NCI-H1048 (cell line): ENCODE measurements at places on chromosomes 1 and 21.

GRCh38 chr1:240417317-240417716 is 194.6 kb downstream of the GREM2 start:
- DNase-seq: no peak

GRCh38 chr1:223683586-223684487 is 18.3 kb upstream of the CAPN8 start:
- peak; percentile 78 for DNase-seq

GRCh38 chr21:15752763-15753407 is 23.1 kb downstream of the USP25 start:
- DNase-seq: no peak

GRCh38 chr1:101451888-101452287 is 215.1 kb downstream of the S1PR1 start:
- no peak for DNase-seq

DNA sequence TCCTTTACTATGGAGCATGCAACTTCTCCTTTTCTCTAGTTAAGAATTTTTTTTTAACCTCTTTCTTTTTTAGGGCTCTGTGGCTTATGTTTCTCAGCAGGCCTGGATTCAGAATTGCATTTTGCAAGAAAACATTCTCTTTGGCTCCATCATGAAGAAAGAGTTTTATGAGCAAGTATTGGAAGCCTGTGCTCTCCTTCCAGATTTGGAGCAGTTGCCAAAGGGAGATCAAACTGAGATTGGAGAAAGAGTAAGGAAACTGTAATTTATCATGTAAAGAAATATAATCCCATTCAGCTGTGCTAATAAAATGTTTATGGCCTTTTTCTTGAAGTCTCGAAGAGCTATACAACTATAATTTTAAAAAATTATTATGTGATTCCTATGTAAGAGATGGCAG is 70.1 kb downstream of the HSPA13 start:
- no peak for DNase-seq

DNA sequence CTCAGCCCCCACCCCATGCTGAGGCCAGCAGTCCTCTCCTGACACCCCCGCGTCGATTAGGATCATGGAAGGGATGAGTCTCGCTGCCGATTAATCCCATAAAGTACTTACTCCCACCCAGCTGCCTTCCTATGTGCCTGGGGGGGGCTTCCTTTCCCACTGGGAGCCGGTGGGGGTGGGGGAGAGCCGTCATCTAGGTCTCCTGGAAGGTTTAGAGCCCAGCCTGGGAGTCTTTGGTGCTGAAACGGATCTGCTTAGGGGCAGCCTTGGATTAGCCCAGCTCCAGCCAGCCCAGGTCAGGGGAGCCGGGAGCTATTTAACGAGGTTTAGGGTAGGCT is 9.8 kb downstream of the SAMD11 start:
- DNase-seq: no peak

DNA sequence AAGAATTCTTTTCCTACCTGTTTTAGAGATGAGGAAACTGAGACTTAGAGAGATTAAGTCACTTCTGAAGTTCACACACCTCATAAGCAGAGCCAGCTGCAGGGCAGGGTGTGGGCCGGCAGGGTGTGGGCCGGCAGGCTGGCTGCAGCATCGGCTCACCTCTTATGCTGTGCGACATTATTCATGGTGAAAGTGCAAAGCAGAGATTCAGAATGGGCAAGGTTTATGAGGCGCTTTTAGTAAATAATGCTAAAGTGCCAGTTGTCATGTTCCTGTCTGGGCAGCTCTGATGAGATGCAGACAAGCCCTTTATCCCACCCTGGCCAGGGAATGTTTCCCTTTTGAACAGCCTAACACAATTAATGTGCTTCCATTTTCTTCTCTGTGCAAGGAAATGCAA is 14.6 kb downstream of the MAB21L3 start:
- DNase-seq: no peak

DNA sequence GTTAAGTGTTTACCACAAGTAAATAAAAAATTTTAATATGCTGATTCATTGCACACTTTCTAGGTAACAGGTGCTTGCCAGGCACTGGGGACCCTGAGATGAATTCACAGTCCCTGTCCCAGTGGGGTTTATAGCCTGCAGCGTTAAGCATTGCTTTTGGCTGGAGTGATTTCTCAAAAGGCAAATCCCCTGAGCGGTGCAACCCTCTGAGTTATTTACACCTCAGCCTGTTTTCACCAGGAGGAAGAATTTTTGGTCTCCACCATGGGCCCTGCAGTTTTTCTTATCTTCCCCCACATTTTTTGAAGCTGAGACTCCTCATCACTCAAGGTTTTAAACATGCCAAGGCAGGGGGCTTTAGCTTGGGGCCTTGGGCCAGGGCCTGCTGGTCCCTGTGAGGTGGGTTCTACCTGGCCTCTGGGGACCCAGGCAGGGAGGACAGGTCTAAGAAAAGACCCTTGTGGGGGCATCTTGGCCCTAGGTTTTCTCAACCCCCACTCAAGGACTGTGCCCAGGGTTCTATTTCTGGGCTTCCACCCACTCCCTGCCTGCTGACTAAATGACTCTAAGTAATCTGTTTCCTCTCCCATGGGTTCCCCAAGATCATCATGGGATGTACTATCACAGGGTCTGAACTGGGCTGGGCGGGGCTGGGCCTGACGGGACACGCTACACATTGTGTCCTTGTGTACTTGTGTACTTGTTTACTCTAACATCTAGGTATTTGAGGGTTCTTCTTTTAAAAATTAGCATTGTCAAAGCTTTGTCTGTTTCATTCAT is 10.2 kb upstream of the CHIT1 start:
- DNase-seq: no peak

GRCh38 chr1:11407301-11407994 is 71.5 kb upstream of the DISP3 start:
- DNase-seq: no peak

DNA sequence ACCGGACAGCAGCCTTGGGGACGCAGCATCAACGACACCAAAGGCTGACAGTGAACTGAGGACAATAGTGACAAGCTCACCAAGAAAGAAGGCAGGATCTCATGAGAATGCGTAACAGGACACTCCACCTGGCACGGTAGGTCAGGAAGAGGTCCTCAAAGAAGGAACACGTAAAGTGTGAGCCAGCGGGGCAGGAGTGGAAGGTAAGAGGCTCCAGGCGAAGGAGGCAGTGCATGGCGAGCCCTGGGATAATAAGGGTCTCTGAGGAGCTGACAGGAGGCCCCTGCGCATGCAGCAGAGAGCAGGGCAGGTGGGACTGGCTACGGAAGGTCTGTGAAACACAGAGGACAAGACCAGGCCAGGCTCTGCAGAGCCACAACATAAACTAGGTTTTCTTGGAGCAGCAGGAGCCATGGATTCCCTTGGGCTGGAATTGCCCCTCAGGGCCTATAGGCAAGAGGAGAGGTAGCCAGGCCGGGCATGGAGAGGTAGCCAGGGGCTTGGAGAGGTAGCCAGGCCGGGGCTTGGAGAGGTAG is 8.2 kb downstream of the LSS start:
- DNase-seq: no peak

GRCh38 chr1:18342744-18343143 is 138.0 kb upstream of the KLHDC7A start:
- DNase-seq: no peak

GRCh38 chr1:4656533-4657140 is 2.2 kb downstream of the AJAP1 start:
- DNase-seq: no peak

DNA sequence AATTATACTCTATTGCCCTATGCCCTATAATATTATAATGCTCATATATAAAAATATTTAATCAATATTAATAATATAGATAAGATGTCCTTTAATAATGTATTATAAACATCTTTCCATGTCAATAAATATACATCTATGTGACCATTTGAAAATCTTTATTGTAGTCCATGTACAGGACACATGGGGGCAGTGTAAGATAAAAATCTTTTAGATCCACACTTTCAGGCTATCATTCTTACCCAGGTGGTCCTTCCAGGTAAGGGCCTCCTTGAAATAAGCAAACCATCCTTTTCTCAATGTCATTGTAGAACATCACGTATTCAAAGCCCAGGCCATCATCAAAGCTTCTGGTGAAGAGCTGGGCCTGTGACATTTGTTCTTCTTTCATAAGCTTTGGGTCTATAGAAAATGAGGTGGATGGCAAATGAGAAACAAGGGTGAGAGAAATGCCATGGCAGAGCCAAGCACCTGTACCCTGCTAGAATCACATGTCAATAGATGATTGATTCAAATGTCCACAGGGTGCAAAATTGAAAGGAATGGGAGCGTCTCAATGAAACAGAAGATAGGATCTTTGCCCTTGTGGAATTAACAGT is 20.2 kb downstream of the THEM4 start:
- no peak for DNase-seq

GRCh38 chr1:223792046-223792445 is 53.7 kb downstream of the TP53BP2 start:
- no peak for DNase-seq

DNA sequence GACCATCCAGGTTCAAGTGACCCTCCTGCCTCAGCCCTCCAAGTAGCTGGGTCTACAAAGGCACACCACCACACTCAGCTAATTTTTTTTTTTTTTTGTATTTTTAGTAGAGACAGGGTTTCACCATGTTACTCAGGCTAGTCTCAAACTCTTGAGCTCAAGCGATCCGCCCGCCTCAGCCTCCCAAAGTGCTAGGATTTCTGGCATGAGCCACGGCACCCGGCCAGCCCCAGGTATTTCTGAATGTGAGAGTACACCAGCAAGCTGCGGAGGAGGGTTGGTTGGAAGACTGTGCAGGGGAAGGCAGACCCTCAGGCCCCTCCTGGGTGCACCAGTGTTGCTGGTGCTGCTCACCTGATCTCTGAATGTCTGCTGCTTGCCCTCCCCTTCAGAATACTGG is 33.1 kb upstream of the SIM2 start:
- DNase-seq: no peak

DNA sequence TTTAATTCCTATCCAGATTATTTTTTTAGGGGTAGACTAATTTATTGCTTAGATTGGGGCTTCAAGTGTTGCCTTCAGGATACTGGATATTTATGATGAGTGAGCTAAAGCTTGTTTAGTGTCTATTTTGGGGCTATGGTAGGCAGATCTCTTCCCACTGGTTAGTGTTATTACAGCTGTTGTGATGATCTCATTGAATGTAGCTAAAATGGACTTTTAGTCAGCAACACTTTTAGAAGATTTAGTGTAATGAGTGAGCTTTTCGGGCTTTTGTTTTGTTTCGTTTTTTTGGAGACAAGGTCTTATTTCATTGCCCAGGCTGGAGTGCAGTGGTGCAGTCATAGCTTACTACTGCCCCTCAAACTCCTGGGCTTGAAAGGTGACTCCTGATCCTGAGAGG is 14.2 kb downstream of the THRAP3 start:
- DNase-seq: no peak

- no peak for DNase-seq
These were observed 10.6 kb downstream of the FAAP20 start for GRCh38 chr1:2183937-2184334.

DNA sequence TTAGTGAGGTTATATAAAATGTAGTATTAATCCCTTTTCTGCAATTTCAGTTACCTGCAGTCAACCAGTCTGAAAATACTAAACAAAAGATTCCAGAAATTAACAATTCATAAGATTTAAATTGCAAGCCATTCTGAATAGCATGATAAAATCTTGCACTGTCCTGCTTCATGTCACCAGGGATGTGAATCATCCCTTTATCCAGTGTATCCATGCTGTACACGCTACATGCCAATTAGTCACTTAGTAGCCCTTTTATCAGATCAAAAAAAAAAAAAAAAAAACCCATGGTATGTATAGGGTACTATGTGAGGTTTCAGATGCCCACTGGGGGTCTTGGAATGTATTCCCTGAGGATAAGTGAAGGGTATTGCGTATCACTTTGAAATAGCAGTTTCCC is 191.3 kb upstream of the HP1BP3 start:
- no peak for DNase-seq

GRCh38 chr1:244150665-244151064 is 99.6 kb downstream of the ZBTB18 start:
- no peak for DNase-seq

GRCh38 chr1:174569240-174569639 is 121.5 kb downstream of the GPR52 start:
- no peak for DNase-seq

DNA sequence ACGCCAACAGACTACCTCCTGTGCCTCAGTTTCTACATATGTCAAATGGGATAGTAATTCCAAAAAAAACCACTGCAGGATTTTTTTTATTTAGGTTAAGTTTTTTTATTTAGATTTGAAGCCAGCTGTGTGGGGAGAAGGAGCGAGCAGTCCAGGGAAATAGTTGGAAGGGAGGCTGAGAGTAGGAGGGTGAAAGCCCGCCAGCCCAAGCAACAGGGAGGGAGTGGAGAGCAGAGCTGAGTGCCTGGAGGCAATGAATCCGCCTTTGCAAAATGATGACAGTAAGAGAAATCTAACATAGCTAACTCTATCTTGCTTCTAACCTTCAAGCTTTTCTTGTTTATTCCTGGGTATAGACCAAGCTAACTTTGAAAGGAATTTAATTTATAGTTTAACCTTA is 15.6 kb upstream of the C1orf198 start:
- DNase-seq: no peak

GRCh38 chr1:211174375-211174774 is 40.4 kb upstream of the KCNH1 start:
- DNase-seq: no peak

GRCh38 chr1:202069662-202070061 is 53.1 kb upstream of the GPR37L1 start:
- no peak for DNase-seq

- DNase-seq: no peak
These were observed 22.2 kb upstream of the HPDL start for GRCh38 chr1:45304311-45305081.

GRCh38 chr1:205455581-205456382 is at the start of gene BLACAT1:
BLACAT1 (minus strand) TSS chr1:205456045.
- no peak for DNase-seq

DNA sequence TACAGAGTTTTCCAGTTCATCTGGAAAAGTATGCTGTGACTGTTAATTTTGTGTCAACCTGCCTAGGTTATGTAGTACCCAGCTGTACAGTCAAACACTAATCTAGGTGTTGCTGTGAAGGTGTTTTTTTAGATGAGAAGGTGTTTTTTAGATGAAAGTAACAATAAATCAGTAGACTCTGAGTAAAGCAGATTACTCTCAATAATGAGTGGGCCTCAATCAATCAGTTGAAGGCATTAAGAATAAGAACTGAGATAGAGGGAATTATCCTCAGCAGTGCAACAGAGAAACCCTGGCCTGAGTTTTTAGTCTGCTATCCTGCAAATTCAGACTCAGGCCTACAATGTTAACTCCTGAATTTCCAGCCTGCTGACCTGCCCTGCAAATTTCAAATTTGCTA is 33.5 kb downstream of the SCAF4 start:
- no peak for DNase-seq

GRCh38 chr21:32907521-32907920 is 118.2 kb upstream of the OLIG2 start:
- no peak for DNase-seq

GRCh38 chr1:7727809-7728471 is 43.2 kb upstream of the VAMP3 start:
- no peak for DNase-seq

DNA sequence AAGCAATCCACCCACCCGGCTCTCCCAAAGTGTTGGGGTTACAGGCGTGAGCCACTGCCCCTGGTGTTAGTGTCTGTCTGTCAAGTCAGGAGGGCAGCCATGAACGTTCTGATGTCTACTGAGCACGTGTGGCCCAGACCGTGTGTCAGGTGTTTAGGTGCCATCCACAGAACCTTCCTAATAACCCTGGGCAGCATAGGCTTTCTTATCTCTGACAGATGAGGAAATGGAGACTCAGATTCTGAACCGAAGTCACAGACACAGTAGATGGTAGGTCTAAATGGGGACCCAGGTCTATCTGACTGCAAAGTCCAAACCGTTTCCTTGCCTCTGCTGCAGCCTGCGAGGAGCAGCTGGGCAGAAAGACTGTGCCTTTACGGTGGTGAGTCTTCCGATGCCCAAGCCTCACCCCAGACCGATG is 622 bp upstream of the IL6R start:
- no peak for DNase-seq

- no peak for DNase-seq
These were observed 86.4 kb downstream of the KCNK1 start for GRCh38 chr1:233700338-233700737.
